Stimulated activated CD8-positive, alpha-beta memory T cell treated with anti-CD3 and anti-CD28 coated beads, Interleukin-7, amount 100 ng/mL, for 4 hours (primary cell): ENCODE measurements at places on chromosomes 7 and 10.

GRCh38 chr7:113810080-113810744, 108.6 kb downstream of the PPP1R3A start:
- DNase-seq, result no peak

DNA sequence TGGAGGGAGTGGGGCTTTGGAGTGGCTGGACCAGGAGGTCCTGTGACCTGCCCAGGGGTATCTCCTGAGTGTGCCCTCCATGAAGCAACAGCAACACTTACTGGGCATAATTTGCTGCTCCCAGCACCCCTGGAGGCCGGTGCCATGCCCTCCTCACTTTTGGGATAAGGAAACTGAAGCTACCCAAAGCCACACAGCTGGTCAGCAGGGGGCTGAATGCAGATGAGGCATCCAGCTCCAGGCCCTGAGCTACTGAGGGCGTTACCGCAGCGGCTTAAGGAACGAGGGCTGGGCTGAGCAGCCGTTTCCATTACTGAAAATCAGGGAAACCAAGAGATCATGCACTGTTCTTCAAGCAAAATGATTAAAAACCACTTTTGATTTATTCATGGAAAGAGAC, 408.9 kb downstream of the GLRX3 start:
- DNase-seq, result no peak

- DNase-seq, result no peak
Measured at GRCh38 chr7:50281680-50282445, 22.7 kb upstream of the IKZF1 start.

DNA sequence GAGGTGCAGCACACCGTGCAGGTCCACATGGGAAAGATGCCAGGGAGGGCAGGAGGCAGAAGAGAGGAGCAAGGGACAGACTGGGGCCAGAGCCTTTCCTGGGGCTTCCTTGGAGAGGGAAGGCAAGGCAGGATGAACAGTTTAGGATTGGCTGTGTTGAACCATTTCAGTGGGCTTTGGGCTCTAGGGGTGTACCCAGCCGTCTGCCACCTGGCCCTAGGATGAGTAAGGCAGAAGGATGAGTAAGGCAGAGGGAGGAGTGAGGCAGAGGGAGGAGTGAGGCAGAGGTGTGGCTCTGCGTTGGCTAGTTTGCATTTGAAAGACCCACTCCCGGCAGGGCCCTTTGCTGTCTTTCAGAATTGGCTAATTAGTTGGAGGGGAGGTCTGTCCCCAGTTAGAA, 31.5 kb upstream of the PRF1 start:
- DNase-seq, result no peak

- no peak for DNase-seq
Measured at GRCh38 chr10:130766071-130766470, 545.5 kb downstream of the TCERG1L start.

- DNase-seq, result no peak
Measured at GRCh38 chr10:30894221-30894620, 137.4 kb downstream of the ZNF438 start.

DNA sequence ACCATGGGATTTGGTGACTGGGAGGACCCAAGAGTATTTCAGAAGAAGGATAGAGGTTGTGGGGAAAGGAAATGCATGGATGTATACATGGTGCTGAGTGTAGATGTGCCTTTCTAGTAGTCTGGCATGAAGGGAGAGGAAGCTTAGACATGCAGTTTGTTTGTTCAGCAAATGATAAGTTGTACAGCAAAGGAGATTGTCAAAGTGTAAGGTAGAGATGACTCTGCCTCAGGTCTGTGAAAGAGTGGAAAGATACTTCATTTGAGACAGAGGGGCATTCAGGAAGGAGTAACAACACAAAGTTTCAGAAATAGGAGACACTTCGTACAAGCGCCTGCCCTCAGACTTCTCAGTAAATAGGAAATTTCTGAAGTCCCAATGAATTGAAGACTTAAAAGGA, 152.3 kb downstream of the CELF2 start:
- no peak for DNase-seq

GRCh38 chr10:46002916-46003693, 27.3 kb downstream of the NCOA4 start:
- DNase-seq, result no peak

DNA sequence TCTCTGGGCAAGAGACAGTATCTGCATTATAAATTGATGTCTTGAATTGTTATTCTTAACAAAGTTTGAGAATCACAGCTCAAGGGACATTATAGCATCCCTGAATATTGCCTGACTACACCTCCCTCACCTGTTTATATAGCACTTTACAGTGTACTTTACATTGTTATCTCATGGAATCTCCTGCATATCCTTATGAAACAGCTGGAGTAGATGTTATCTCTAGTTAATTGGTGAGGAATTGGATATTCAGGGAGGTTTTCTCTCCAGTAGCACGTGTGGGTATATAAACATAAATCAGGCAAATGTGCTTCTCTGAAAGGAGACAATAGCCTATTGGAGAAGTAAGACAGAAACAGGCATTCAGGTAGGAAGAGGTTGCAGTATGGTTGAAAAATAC, 117.2 kb downstream of the SRI start:
- no peak for DNase-seq

DNA sequence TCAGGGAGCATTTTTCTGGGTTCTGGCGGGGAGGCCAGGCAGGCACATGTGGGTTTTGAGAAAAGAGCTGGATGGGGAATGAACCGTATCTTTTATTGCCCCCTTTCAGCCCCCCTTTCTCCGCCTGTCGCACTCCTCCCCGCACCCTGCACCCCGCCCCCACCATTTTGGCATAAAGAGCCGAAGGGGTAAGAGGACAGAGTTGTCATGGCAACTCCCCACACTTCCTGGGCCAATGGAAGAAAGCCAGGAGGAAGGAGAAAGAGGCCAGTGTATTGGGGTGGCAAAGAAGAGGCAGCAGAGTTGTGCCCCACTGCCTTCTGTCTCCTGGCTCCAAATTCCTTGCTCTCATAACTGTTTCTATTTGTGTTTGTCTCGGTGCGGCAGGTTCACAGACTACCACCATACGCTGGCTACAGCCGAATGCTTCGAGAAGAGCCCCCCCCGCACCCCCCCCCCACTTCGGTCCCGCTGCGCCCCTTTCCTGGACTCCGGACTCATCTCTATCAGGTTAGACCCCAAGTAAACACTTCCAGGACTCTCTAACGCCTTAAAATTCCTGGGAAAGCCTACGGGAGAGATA, 3.4 kb downstream of the KCNIP2 start:
- no peak for DNase-seq

- no peak for DNase-seq
Measured at GRCh38 chr7:73718438-73718881, 1.0 kb downstream of the STX1A start.

DNA sequence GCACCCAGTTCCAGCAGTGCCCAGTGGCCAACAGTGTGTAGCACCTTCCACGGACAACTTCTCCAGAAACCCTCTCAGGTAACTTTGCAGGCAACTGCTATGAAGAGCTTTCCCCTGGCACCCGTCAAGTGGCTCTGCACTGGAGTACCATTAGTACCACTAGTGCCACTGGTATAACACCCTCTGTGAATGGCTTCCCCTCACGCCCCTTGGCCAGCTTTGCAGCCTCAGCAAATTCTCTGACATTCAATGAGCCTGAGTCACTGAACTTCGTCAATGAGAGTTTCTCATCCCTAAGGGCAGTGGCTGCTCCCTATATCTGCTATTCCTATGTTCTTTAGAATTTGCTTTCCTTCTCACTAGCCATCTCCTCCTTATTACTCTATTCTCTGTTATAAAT, 7.6 kb upstream of the HERPUD2 start:
- DNase-seq, result no peak

DNA sequence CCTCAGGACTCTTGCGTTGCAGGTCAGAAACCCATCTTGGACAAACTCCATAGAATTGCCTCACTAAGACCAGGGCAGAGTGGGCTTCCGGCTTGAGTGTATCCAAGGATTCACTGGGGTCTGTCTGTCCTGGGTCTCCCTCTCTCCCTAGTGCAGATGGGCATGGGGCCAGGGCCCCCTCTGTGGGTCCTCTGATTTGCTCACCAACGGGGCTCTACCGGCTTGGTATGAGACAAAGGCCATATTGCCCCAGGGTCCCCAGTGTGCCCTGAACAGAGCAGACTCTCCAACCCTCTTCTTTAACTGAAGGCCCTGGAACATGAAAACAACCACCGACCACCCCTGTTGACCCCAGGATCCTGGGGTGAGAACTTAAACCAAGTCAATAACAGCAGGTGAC, 68.2 kb upstream of the CHST15 start:
- no peak for DNase-seq

- DNase-seq, result no peak
Measured at GRCh38 chr7:16739863-16740622, 13.5 kb upstream of the TSPAN13 start.

DNA sequence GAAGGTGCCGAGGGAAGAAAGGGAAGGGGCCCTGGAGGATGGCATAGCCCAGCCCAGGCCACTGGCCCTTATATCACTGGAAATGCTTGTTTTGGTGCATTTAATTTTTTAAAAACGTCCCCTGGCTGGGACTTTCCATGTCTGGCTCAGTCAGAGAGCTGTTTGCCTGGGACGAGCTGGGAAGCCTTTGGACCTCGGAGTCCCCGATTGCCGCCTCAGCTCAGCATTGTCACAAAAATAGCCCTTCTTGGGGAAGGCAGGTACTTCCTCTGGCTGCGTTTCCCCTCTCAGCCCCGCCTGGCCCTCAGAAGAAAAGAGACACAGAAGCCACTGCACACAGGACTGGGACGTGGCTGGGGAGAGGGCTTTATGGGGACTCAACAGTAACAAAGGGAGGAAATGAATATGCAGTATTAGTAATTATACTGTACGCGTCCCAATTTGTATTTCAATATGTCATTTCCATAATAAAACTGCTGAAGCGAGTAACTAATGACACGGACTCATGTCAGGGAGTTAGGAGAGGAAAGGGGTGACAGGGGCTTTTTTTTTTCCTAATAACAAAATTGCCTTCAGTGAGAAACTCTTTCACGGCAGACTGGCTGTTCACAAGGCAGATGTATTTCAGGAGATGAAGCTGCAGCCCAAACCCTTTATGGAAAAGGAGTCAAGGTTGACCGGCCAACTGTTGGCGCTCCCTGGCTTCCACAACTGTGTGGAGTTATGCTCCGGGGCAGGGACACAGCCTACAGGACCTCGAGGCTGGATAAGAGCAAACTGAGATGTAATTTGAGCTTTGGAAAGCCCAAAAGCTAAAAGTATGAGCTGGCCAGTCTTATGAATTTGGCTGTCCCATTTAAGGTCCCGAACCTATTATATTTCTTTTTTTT, 31.0 kb upstream of the MXI1 start:
- no peak for DNase-seq

GRCh38 chr7:27098578-27099451, 3.0 kb upstream of the HOXA1 start:
- no peak for DNase-seq

DNA sequence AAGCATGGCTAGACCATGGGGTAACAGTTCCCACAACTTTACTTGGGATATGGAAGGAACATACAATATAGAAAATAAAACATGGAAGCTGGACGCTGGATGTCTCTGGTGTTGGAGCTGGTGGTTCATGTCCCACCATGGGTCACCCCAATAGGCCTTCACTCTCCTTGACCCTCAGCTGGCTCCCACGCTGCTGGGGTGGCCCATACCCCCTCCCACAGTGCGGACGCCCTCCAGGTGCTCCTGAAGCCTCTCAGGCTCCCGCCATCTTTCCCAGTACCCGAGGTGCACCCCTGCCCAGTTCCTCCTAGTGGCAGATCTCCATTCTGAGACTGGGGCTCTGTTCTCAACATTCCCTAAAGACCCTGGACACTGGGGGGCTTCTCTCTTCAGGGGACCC, 5.8 kb upstream of the CPA1 start:
- no peak for DNase-seq

DNA sequence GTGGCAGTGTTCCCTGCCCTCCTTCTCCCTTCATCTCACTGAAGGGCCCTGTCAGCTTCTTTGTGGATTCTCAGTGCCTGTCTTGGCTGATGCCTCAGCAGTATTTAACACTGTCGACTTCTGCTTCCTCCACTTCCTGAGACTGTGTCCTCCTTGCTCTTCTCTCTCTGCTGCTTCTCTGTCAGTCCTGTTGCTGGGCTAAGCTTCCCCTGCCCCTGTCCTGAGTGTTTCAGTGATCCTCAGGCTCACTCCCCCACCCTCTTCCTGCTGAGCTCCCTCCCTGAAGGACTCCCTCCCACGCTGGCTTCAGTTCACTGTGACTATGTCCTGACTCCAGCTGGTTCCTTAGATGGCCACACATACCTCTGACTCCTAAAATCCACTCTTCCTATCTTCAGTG, 64.9 kb downstream of the CREM start:
- DNase-seq, result no peak
